ENCODE measurements at places on chromosomes 1 and 21.

DNA sequence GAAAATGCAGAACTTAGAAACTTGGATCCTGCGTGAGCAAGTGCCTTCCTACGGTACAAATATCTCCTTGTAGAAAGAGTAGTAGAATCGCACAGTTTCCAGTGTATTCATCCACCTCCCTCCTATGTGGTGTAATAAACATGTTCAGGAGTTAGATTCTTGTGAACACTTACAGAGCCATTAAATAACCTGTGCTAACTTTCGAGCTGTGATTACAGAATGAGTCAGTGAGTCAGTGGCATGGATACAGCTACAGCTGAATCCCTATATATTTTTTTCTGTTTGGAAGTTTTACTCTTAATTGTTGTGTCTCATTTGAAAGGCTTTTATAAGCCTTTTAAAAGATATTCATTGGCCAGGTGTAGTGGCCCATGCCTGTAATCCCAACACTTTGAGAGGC is 148.7 kb downstream of the EDEM3 start:
- DNase-seq: no peak

DNA sequence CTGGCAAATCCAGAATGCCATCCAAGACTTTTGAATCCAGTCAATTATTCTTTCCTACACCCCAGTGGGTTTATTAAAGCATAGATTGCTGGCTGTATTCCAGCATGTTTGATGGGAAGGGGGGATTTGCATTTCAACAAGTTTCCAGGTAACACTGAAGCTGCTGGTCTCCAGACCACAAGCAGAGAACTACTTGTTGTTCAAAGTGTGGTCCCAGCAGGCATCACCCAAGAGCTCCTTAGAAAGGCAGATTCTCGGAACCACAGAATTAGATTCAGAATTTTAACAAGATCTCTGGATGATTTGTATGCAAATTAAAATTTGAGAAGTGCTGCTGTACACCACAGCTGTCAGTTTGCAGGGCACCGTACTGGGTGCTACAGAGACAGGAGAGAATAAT is 216.3 kb upstream of the FAM78B start:
- DNase-seq: no peak

DNA sequence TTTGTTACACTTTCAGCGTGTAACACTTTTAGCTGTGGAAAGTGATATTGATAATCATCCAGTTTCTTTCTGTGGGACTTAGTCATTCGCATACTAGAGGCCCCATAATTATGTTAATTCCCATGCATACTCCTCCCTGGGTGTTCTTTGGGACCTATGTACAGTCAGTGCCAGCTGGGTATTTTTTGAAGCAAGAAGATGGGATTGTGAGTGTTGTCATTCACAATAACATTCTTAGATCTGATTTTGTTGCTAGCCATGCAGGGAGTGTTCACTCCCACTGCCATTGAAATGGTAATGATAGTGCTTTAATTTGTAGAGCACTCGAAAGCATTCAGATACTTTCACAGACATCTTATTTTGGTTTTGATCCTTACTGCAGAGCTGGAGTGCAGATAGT is 11.6 kb downstream of the SARS1 start:
- DNase-seq: no peak

DNA sequence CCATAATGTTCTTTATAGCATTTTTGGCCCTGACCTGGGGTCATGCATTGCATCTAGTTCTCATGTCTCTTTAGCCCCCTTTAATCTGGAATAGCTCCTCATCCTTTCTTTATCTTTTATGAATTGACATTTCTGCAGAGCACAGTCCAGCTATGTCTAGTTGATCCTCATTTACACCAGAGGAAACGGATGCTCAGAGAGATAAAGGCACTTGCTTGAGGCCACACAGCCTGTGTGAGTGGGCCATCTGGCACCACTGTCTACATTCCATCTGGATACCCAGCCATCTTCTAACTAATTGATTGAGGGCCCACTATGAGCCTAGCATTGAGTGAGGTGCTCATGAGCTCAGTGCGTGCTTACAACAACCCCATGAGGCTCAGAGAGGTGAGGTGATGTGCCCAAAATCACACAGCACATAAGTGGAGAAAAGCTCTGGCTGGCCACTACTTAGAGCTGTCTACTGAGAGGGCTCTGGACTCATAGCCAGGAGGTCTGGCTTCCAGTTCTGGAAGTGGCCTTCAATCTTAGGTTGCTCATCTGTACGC is 3.5 kb downstream of the HPCA start:
- DNase-seq: no peak

- no peak for DNase-seq
These were observed 3.2 kb upstream of the ADIPOR1 start for GRCh38 chr1:202961220-202961880.

DNA sequence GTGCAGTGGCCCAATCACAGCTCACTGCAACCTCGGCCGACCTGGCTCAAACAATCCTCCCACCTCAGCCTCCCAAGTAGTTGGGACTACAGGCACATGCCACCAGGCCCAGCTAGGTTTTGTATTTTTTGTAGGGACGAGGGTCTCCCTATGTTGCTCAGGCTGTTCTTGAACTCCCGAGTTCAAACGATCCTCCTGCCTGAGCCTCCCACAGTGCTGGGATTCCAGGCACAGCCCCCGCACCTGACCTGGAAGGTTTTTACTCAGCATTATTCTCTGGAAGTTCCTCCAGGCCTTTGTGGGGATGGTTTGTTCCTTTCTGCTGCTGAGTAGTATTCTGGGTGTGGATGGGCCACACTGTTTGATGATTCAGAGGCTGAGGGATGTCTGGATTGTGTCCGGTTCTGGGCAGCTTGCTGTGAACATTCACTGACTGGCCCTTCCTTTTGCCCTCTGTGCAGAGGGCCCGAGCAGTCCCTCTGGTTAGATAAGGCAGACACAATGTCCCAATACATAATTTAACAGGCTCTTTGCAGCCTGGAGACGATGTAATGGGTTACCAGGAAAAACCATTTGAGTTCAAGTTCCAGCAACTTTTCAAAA is 6.0 kb upstream of the TRAPPC10 start:
- DNase-seq: no peak

DNA sequence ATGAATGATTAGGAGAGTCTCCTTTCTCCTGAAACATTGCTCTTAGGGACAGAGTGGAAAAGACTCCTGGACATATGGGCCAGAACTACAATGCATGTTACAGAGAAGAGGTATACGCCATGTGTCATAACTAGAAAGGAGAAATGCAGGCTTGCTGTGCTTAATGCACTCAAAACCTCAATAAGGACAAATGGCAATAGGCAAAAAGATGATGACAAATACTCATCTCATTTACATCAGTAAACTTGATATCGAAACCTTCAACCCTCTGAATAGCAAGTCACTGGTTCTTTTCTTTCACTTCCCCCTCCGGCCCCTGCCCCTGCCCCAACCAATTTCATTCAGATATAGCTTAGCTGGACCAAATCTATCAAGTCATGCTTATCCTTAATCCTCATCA is 1.9 kb upstream of the GPR88 start:
- DNase-seq: no peak

- no peak for DNase-seq
These were observed 68.0 kb downstream of the VAV3 start for GRCh38 chr1:107896936-107897335.

DNA sequence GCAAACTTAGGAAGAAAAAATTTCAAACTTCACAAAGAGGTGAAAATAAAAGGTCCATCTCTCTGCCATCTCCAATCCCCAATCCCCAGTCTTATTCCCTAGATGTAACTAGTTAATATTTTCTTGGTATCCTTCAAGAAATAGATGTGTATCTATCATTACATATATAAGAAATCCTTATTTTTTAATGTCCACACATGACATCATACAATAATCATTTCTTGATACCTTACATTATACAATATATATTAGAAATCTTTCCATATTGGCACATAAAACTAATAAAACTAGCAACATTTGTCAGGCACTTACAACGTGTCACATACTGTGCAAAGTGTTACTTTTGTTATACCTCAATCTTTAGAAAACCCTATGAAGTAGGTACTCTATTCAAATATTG is 16.2 kb downstream of the DOCK7 start:
- no peak for DNase-seq

GRCh38 chr1:39205781-39206464 is 1.4 kb downstream of the MACF1 start:
- DNase-seq: no peak

Data from stimulated activated CD8-positive, alpha-beta memory T cell treated with anti-CD3 and anti-CD28 coated beads, Interleukin-4, amount 100 ng/mL, for 4 hours (primary cell).